ENCODE measurements at places on chromosomes 5 and 9.

DNA sequence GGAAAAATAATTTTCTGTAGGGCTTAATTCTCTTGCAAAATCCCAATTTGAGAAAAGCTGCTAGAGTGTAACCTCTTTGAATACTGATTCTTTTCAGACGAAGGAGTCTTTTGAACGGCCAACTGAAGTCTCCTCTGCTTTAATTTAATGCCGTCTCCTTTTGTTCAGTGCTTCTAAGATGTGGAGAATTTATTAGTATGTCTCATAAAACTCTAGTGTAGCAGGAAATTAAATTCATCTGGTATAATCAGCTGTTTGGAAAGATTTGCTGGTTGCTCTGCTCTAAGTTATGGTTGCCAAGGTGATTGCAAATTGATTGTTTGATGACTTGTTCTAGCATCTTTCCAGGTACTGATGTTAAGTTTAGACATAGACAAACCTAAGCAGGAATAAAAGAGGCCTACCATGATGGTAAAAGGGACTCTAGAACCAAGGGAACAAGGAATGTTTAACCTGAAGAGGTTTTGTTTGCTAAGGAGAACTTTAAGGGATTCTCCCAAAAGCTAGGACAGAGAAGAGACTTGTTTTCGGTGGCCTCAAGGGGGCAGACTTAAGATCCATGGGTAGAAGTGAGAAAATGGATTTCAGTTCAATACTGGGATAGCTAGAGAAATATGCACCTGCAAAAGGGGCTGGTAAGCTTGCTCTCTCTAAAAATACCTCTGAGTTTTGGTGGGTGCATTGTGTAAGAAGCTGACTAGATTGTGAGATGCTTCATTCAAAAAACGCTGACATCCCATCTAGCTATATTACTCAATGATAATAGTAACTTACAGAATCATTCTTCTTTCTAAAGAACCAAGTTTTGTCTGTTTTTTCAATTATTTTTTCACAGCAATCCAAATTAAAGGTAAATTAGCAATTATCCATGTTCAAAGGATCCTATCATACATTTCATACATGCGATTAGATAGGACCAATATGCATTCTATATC, 5.7 kb upstream of the ADRB2 start:
- DNase-seq: no peak

DNA sequence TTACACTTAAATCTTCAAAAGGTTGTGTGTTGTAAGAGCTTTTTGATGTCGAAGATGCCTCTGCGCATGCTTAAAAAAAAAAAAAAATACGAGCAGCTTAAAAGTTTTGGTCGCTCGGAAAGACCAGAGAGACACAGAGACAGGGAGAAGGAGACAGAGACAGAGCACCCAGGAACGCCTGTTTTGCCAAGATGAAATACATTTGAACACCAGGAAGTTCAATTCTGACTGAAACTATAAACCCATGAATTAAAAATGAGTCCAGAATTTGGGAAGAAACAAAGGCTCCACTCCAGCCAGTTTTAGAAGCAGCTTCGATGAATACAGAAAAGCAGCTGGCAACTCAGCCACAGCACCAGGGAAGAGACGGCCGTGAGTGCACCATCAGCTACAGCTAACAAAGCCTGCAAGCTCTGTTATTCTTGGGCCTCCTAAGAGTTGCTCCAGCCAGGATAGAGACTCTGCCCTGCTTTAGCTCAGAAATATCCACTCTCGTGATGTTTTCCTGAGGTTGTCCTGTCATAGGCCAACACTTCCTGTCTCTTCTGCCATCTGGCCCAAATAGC, 2.5 kb upstream of the ZNF474 start:
- no peak for DNase-seq

DNA sequence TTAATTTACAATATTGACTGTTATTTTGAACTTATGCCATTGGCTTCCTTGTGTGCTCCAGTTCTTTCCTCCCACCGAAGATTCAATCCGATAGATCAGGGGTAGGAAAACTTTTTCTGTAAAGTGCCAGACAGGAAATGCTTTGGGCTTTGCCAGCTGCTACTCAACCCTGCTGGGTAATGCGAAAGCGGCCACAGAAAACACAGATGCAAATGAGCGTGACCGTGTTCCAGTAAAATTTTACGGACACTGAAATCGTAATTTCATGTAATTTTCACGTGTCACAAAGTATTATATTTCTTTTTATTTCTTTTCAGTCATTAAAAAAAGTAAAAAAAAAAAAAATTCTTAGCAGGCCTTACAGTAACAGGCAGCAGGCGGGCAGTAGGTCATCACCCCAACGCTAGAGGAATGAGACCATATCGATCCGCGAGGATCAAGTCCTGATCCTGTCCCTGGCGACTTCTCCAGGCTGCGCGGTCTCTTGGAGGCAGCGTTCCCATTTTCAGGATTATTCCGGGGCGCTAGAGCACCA, 599 bp downstream of the NMRK1 start:
- no peak for DNase-seq

DNA sequence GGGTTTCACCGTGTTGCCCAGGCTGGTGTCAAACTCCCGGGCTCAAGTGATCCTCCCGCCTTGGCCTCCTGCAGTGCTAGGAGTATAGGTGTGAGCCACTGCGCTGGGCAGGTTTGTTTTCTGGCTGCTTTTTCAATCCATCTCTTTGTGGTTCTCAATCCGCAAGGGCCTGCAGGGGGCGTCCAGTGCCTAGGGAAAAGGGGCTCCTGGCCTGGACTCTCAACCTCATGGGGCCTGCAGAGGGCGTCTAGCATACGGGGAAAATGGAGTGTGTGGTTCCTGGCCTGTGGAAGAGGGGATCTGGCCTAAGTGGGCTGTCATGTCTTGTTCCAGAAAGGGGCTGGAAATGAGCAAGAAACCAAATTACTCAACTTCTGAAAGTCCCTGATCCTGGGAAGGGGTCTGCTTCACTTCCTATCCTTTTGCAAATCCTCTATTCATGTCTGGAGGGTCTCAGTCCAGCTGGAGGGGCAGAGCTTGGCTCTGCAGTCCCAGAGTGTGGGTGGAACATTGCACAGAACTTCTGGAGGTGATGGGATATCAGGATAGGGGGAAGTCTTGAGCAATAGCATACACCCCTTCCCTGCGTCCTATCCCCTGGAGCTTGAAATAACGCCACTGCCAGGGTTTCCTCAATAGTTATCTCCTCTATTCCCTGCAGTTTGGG, 12.7 kb upstream of the CCL27 start:
- no peak for DNase-seq

GRCh38 chr5:41955432-41956024, 30.4 kb downstream of the FBXO4 start:
- DNase-seq: no peak

DNA sequence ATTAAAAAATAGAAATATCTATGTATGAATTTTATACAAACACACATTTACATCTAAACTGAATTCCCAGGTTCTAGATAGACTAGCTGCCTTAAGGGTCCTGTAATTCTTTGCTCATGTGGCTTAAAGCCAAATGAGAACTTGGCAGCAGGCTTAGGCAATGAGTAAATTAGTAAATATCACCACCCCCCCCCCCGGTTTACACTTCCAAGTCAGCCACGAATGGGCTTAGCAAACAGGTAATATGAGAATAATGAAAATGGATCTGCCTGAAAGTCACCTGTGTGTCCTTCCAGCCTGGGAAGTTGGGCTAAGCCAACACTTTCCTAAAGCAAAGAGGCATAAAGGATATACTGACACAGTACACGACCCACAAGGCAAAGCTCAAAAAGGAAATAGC, 108.6 kb downstream of the KLHL3 start:
- no peak for DNase-seq

- no peak for DNase-seq
Measured at GRCh38 chr9:124769549-124770358, 1.4 kb downstream of the NR6A1 start.

- DNase-seq: no peak
Measured at GRCh38 chr9:129337336-129338140, 159.5 kb upstream of the IER5L start.

DNA sequence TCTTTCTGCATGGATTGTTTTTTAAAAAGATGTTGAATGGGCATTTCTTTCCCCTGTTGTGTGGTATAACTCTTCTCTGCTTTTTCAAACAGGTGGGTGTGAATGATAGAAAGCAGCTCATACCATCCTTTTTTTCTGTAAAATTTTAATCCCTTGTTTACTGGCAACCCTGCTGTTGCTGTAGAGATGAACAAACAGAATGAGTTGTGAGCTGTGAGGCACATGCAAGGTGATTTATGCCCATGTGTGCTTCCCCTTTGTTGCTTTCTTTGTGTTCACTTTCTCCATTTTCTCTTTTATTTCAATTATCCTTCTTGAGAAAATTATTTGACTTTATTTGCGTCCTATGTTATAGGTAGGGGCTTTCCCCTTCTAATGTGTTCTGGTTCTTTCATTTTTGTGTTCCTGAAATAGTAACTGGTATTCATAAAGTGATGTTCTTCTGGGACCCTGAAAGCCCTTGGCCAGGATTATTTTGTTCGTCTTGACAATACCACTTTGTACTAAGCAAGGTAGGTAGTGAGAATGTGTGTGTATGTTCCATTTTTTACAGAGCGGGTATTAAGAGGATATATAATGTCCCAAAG, 79.9 kb downstream of the AOPEP start:
- no peak for DNase-seq

DNA sequence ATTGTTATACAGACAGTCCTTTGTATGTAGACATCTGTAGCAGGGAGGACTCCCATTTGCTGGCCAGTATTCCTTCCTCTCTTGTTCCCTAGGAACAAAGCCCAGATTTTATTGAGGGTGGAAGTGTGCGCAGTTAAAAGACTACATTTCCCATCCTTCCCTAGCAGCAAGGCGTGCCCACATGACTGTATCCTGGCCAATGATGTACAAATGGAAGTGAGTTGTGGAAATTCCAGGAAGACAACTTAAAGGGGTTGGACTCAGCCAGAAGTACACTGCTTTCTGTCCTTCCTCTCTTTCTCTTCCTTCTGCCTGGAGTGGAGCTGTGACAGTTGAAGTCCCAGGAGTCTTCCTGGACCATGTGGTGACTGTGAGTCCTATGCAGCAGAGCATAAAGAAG, 89.0 kb downstream of the HRH2 start:
- no peak for DNase-seq

- DNase-seq: no peak
Measured at GRCh38 chr5:134025786-134026185, 21.0 kb upstream of the VDAC1 start.

Measured in right renal cortex interstitium (tissue), 3 donors.